HCT116 (cell line): ENCODE measurements at places on chromosomes 11 and 22. TPM values are rescaled to one million over a fixed set of nuclear protein-coding genes. Genes with fewer than 3 reads are reported as not detected.

The EP300 gene
- total RNA-seq: 38.8 TPM

The STK33 gene
- total RNA-seq: 10.9 TPM

The ZNF215 gene
- 9.9 TPM for total RNA-seq

DNA sequence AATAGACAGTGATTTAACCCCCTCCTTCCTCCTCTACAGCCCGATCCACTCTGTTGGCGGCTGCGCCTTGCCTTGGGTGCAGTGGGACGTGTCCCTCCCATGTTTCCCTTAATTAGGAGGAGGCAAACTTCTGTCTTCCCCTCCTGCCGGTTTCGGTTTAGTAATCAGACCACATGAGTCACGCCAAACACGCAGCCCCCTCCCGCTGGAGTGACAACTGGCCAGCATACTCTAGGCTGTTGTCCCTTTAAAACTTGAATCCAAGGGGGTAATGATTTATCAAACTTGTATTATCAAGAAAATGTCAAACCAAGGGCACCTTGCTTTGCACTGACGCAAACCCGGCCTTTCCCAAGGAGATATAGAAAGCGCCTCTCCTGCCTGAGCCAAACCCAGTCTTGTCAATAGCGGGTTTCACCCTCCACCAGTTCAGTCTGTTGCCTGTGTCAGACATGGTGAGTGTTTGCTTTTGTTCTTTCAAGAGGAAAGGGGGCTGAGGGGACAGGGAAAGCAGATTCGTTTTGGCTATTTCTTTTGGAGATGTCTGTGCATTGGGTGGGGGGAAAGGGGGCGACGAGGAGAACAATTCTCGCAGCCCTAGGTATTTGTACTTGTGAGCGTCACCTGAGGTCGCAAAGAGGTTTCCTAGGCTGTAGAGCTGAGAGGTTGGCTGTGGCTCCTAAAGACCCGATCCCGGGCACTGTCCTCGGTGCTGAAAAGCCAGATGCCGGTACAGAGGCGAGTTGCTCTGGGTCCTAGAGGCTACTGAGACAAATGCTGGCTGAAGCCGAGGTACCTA lies at the start of gene SLC6A5:
SLC6A5 (plus strand) TSS at position 388 of the 799 bp plus-strand sequence; CDS start at position 453, 65 bp downstream.
- no peak for DNase-seq
- H3K36me3 ChIP-seq: no peaks in the 10 kb centered on the region
- no peak within 1 kb of the TSS for H3K4me3 ChIP-seq
- H3K27ac ChIP-seq: no peak within 1 kb of the TSS
- peaks cover 16% of the 10 kb centered on the region; the same call in 1 of the 2 replicates for H3K27me3 ChIP-seq
- no peaks in the 10 kb centered on the region for H3K4me1 ChIP-seq

DNA sequence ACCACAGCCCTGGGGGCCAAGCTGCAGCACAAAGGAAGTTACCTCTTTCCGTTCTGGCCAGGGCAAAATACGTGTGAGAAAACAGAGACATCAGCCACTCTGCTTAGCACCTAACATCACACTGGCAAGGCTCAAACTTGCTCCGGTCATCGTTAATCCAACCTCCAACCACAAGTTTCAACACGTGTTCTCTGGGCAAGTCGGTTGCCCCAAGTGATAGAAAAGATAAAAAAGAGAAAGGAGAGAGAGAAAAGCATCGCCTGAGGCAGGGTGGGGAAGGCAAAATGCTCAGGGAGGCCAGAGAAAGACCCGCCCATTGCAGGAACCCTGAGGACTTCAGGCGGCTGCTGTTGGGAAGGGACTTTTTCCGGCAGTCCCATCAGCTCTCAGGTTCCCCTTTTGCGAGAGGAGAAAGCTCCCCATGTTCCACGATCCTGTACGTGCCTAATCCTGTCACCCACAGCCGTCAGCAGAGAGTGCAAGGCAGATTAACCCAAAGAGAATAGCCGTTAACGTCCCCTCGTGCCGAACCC lies 18.5 kb upstream of the B4GALNT4 start:
- H3K4me1 ChIP-seq: peaks cover 12% of the 10 kb centered on the region
- no peak overlapping the region for H3K27ac ChIP-seq
- no peaks in the 10 kb centered on the region for H3K36me3 ChIP-seq
- DNase-seq: no peak
- H3K27me3 ChIP-seq: no peaks in the 10 kb centered on the region

- 0 out of 2 replicates have a peak, but pooled peaks cover 3% of the 10 kb centered on the region for H3K36me3 ChIP-seq
- H3K4me1 ChIP-seq: peaks cover 17% of the 10 kb centered on the region; the same call in 1 of the 2 replicates
- no peaks in the 10 kb centered on the region for H3K27me3 ChIP-seq
- peak overlapping the region; percentile 86 for H3K4me3 ChIP-seq
- H3K27ac ChIP-seq: peak overlapping the region; percentile 79
Observed at GRCh38 chr11:66479394-66480116, 679 bp upstream of the DPP3 start.

- H3K36me3 ChIP-seq: no peaks in the 10 kb centered on the region
- peaks cover 22% of the 10 kb centered on the region; the same call in 1 of the 2 replicates for H3K27me3 ChIP-seq
- DNase-seq: no peak
- no peak overlapping the region for H3K27ac ChIP-seq
- no peaks in the 10 kb centered on the region for H3K4me1 ChIP-seq
Observed at GRCh38 chr11:123316003-123316402, 114.1 kb upstream of the GRAMD1B start.

DNA sequence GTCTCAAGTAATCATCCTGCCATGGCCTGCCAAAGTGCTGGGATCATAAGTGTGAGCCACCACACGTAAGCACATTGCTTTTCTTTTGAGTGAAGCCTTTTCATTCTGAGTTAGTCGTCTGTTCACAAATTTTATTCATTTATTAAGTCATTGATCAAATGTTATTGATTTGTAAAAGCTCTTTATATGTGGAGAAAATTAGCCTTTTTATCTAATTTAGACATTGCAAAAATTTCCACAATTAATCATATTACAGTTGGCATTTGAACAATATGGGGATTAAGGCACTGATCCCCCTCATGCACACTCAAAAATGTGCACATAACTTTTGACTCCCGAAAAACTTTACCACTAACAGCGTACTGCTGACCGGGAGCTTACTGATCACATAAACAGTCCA lies 7.5 kb upstream of the EMID1 start:
- H3K4me1 ChIP-seq: peaks cover 9% of the 10 kb centered on the region
- H3K4me3 ChIP-seq: no peak overlapping the region
- no peaks in the 10 kb centered on the region for H3K27me3 ChIP-seq
- H3K36me3 ChIP-seq: no peaks in the 10 kb centered on the region
- no peak for DNase-seq

DNA sequence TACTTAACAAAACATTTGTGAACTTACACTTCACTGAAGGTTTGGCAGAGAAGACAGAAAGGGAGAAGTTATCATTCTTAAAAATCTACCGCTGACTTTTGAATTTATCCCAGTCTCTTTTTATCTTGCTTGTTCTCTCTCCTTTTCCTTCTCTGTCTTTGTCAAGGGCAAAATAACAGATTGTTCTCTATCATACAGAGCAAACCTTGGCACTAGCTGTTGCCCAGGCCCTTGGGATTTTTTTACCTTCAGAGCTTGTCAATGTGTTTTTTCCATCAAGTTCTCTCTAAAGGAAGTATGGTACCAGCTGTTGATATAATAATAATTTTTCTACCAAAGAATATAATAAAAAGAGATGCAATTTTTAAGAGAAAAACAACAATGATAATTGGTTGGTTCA lies 67.2 kb downstream of the PPME1 start:
- H3K27ac ChIP-seq: no peak overlapping the region
- no peak for DNase-seq
- no peaks in the 10 kb centered on the region for H3K4me1 ChIP-seq
- H3K27me3 ChIP-seq: no peaks in the 10 kb centered on the region
- H3K36me3 ChIP-seq: peaks cover 41% of the 10 kb centered on the region

GRCh38 chr11:130024361-130024760 lies 21.7 kb upstream of the PRDM10 start:
- DNase-seq: no peak
- H3K27ac ChIP-seq: no peak overlapping the region
- H3K4me3 ChIP-seq: no peak overlapping the region
- H3K36me3 ChIP-seq: no peaks in the 10 kb centered on the region
- peaks cover 8% of the 10 kb centered on the region for H3K4me1 ChIP-seq

DNA sequence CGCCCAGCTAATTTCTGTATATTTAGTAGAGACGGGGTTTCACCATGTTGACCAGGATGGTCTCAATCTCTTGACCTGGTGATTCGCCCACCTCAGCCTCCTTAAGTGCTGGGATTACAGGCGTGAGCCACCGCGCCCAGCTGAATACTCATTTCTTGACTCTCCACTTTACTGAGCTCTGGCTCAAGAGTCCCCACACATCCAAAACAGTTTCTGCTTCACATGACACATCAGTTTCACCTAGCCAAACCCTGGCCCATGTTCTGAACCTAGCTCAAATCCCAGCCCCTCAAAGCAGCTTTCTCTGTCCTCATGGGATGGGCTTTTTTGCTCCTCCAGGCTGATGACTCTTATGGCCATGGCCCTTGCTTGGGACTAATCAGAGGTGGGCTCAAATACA lies 9.8 kb downstream of the HYOU1 start:
- peaks cover 47% of the 10 kb centered on the region for H3K36me3 ChIP-seq
- H3K27ac ChIP-seq: no peak overlapping the region
- no peak overlapping the region for H3K4me3 ChIP-seq
- no peaks in the 10 kb centered on the region for H3K27me3 ChIP-seq

- no peaks in the 10 kb centered on the region for H3K4me1 ChIP-seq
- no peaks in the 10 kb centered on the region for H3K36me3 ChIP-seq
- no peak overlapping the region for H3K27ac ChIP-seq
- no peak for DNase-seq
- H3K27me3 ChIP-seq: no peaks in the 10 kb centered on the region
Observed at GRCh38 chr11:115170133-115170815, 333.9 kb downstream of the CADM1 start.

DNA sequence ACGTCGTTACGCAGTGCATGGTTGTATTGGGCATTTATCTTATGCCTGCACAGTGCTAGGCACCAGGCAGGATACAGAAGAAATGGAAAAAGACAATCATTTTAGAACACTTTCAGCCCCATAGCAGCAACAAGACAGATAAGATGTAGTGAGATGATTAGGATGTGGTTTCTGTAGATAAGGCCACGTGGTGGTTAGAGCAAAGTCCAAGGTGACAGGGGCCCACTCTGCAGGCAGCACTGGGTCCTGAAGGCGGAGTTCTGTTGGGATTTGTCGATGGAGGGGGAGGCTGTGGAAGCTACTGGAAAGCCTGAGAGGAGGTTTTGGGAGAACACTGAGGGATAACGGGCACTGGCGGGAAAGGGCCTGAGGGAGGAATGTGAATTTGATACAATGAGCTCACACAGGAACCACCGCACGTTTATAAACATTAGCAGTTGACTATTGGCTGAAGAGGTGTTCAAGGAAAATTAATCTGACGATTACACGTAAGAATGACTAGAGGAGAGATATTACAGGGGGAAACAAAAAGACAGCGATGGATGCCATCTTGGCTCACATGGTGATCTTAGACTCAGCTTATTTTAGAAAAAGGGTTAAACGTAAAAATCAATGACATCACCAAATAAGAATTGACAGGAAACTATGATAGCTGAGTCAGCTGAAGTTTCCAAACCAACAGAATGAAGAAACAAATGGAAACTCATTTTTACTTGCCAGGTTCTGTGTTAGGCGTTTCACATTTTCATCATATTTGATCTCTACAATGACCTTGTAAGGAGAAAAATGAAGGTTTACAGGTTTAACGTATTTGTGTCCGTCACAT lies 551.0 kb downstream of the OPCML start:
- no peak for DNase-seq
- no peak overlapping the region for H3K27ac ChIP-seq
- H3K4me3 ChIP-seq: no peak overlapping the region
- no peaks in the 10 kb centered on the region for H3K4me1 ChIP-seq

- H3K27ac ChIP-seq: no peak overlapping the region
- H3K27me3 ChIP-seq: no peaks in the 10 kb centered on the region
- H3K4me1 ChIP-seq: peaks cover 40% of the 10 kb centered on the region
- peak; percentile 51 for DNase-seq
- H3K36me3 ChIP-seq: no peaks in the 10 kb centered on the region
- peak overlapping the region; percentile 24 for H3K4me3 ChIP-seq
Observed at GRCh38 chr11:77407613-77408012, 66.3 kb downstream of the PAK1 start.

DNA sequence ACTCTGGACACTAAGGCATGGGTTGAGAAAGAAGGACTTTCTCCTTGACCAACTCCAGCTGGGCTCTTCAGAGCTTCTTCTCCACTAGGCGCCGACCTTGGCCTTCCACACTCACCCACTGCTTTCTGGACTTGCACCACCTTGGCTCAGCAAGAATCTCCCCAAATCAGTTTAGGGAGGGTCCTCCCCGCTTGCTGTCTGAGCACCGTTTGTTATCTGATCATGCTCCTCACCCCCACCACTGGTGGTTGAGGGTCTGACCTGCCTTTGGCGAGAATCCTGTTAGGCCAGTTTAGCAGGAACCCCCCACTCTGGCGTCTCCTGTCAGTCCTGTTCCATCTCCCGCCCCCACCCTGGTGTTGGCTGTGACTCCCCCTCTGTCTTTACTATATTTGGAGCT lies 10.4 kb downstream of the APOL2 start:
- H3K36me3 ChIP-seq: no peaks in the 10 kb centered on the region
- H3K4me1 ChIP-seq: no peaks in the 10 kb centered on the region
- no peak overlapping the region for H3K27ac ChIP-seq
- H3K27me3 ChIP-seq: no peaks in the 10 kb centered on the region
- no peak for DNase-seq
- H3K4me3 ChIP-seq: no peak overlapping the region

GRCh38 chr11:44788536-44789261 lies 61.9 kb downstream of the TSPAN18 start:
- H3K27me3 ChIP-seq: no peaks in the 10 kb centered on the region
- H3K27ac ChIP-seq: no peak overlapping the region
- H3K36me3 ChIP-seq: no peaks in the 10 kb centered on the region

DNA sequence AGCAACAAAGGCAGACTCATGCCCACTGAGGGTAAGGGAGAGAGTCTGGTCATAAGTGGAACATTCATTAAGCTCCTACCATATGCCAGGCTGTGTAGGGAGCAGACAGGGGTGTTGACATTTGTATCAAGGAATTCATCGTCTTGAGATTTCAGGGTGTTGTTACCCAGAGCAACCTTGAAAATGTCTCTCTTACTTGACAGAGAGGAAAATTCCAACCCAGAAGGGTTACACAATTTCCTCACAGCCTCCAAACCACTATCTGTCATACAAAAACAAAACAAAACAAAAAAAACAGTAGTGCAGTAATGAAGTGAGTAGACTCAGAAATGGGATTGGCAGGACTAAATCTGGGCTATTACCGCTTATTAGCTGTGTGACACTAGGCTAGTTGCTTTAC lies 113.2 kb downstream of the MIAT start:
- no peak overlapping the region for H3K27ac ChIP-seq
- no peaks in the 10 kb centered on the region for H3K36me3 ChIP-seq
- no peak for DNase-seq

GRCh38 chr11:19398772-19399527 lies 158.2 kb upstream of the E2F8 start:
- no peak overlapping the region for H3K27ac ChIP-seq
- H3K27me3 ChIP-seq: peaks cover 31% of the 10 kb centered on the region; the same call in 1 of the 2 replicates
- H3K4me1 ChIP-seq: no peaks in the 10 kb centered on the region
- no peaks in the 10 kb centered on the region for H3K36me3 ChIP-seq
- no peak for DNase-seq
